ENCODE measurements at places on chromosomes 13 and 19. TPM values are rescaled to one million over a fixed set of nuclear protein-coding genes. Genes with fewer than 3 reads are reported as not detected.
A peak's percentile ranks its signal among the peaks of the same experiment; 100 is the strongest.

- no peak for DNase-seq
Measured at GRCh38 chr13:66040506-66040905, 1189.6 kb downstream of the PCDH9 start.

GRCh38 chr19:45826934-45827333, 11.8 kb upstream of the RSPH6A start:
- no peak for DNase-seq

GRCh38 chr19:19464339-19465098, 50.8 kb downstream of the TSSK6 start:
- peak; percentile 94 for DNase-seq

DNA sequence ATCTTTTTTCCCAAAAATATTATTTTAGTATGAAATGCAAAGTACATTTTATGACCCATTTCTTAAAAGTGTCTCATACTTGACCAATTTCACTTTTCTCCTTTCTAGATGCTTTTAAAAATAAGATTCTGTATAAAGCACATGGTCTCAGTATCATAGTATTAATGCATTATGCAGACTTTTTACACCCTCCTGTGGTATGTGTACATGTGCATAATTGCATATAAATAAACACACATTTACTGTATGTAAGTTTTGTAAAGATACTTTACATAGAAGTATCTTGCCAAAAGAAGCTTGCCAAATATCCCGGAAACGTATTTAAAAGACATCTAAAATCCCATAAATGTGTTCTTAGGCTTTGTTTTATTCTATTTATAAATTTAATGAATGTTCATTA, 85.1 kb upstream of the MAB21L1 start:
- DNase-seq: no peak

DNA sequence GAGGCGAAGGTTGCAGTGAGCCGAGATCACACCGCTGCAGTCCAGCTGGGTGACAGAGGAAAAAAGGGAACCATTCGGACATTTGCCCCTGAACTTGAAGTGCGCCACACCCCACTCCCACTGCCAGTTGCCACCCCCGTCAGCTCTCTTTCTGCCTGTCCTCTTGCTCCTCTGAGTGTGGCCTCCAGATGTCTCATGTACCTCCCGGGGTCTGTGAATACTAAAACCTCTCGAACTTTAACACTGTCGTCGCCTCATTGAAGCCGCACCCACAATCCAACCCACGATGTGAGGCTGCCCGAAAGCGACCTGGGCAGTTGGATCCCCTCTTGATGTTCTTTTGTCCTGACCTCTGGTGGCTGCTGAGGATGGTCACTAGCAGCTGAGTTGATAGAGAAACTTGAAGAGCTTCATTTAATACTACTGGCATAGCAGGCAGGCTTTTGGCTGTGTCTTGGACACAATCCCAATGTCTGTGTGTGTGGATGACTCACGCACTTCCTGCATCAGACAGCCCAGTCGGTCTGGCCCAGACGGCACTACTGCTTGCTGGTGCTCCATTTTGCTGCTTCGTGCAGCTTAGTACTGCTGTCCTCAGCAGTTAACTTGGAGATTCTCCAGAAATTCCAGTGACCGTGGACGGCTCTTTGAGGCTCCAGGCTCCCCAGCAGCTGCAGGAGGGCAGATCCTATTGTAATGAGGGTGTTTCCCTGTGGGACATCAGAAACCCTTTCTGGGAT, 4.2 kb downstream of the FPR3 start:
- DNase-seq: no peak

DNA sequence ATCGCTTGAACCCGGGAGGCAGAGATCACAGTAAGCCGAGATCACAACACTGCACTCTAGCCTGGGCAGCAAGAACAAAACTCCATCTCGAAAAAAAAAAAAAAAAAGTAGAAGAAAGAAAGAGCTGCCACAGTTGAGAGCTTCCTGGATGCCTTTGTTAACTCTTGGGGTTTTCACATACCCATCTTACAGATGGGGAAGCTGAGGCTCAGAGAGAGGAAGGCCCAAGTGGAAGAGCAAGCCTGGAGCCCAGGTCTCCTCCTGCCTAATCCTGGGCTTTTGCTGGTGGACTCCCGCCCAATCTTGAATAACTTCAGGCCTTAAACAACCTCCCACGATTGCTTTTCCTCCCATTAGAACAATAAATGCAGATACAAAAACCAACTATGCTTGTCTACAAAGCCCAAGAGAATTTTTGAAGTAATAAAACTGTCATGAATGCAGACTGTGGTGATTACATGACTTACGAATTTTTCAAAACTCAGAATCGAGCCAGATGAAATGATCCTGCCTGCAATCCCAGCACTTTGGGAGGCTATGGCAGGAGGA, 41.7 kb downstream of the LTBP4 start:
- DNase-seq: no peak

- peak; percentile 31 for DNase-seq
Measured at GRCh38 chr13:99980824-99981734, 505 bp upstream of the ZIC2 start.

- DNase-seq: no peak
Measured at GRCh38 chr19:18091217-18091608, 4.5 kb upstream of the IL12RB1 start.

The KLK14 gene
- not detected for polyA plus RNA-seq

The NAPSA gene
- polyA plus RNA-seq: 268 TPM

All from kidney (tissue), 22 donors.